Left renal pelvis (tissue), 4 donors: ENCODE measurements at places on chromosomes 1 and 21. TPM values are rescaled to one million over a fixed set of nuclear protein-coding genes. Genes with fewer than 3 reads are reported as not detected.

DNA sequence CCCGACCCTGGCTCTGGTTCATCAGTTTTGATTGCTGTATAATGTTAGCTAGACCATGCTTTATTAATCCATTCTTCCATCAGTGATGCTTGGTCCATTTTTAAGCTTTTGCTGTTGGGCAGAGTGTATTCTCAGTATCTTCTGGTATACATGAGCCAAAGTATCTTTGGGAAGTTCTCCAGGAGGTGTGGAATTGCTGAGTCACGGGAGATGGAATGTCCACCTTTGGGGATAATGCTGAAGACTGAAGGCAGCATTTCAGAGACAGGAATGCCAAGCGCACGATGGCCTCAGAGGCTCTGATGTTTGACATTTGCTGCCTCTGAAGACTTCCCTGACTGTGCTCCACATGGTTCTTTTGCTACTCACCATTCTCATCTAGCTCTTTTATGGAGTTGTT is 266.3 kb upstream of the KAZN start:
- no peak for DNase-seq

Gene LHX8
- not detected for polyA plus RNA-seq

- DNase-seq, result no peak
Observed at GRCh38 chr1:243708210-243708609, 141.8 kb downstream of the AKT3 start.

DNA sequence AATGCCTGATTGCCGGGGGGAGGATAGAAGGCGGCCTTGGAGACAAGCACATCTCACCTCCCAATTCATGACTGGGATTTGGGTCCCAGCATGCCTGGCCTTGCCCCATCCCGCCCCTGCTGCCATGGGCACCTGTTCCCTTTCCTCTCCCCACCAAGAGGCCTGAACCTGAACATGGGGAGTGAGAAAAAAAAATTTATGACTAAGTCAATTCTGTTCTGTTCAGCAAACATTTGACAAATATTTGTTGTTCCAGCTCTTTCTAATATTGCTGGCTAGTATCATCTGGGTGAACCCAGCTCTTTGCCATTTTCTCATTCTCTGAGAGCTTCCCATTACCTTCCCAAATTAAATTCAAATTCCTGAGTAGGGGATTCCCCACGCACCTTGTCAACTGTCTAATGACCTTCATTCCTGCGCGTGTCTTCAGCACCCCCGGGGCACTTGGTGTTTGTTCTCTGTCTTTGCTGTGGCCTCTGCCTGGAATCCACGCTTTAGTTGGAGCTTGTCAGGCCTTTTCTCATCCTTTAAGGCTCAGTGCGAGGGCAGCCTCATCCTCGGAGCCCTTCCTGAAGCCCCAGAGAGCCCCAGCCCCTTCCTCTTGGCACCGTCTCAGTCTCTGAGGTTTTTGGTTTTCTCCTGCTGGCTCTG is 42.8 kb downstream of the ARHGEF10L start:
- DNase-seq, result no peak

Gene KMO
- 23.4 TPM for polyA plus RNA-seq

DNA sequence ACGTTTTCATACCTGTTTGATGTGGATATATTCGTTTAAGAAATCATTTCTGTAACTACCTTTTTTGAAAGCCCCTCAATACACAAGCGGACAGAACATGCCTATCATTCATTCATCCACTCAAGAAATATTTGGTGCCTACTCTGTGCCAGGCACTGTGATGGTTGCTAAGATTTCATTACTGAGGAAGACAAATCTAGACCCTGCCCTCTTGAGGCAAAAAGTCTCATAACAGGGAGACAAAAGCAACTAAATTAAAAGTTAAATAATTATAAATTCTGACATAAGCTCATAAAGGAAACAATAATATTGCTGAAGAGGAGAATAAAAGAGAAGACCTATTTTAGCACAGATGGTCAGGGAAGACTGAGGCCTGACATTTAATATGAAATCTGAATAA is 203.5 kb upstream of the ZNHIT6 start:
- no peak for DNase-seq

DNA sequence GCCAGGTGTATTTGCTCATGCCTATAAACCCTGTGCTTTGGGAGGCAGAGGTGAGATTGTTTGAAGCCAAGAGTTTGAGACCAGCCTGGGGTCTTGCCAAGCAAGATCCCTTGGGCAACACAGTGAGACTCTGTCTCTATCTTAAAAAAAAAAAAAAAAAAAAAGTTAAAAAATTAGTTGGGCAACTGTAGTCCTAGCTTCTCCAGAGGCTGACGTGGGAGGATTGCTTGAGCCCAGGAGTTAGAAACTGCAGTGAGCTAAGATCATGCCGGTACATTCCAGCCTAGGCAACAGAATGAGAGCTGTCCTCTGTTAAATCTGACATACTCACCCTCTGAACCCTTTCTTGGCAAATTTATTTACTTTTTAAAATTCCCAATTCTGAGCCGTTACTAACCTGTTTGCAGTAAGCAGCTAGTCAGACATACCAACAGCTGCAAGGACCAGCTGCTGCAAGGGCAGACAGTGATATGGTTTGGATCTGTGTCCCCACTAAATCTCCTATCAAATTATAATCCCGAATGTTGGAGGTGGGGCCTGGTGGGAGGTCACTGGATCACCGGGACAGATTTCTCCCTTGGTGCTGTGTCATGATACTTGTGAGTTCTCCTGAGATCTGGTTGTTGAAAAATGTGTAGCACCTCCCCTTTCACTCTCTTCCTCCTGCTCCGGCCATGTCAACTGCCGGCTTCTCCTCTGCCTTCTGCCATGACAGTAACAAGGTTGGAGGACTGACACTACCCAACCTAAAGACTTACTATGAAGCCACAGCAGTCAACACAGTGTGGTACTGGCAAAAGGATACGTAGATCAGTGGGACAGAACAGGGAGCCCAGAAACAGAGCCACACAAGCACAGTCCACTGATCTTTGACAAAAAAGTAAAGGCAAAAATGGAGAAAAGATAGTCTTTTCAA is 10.6 kb downstream of the PARP1 start:
- DNase-seq, result no peak

GRCh38 chr1:37667023-37667671 is 25.2 kb upstream of the CDCA8 start:
- DNase-seq, result no peak

DNA sequence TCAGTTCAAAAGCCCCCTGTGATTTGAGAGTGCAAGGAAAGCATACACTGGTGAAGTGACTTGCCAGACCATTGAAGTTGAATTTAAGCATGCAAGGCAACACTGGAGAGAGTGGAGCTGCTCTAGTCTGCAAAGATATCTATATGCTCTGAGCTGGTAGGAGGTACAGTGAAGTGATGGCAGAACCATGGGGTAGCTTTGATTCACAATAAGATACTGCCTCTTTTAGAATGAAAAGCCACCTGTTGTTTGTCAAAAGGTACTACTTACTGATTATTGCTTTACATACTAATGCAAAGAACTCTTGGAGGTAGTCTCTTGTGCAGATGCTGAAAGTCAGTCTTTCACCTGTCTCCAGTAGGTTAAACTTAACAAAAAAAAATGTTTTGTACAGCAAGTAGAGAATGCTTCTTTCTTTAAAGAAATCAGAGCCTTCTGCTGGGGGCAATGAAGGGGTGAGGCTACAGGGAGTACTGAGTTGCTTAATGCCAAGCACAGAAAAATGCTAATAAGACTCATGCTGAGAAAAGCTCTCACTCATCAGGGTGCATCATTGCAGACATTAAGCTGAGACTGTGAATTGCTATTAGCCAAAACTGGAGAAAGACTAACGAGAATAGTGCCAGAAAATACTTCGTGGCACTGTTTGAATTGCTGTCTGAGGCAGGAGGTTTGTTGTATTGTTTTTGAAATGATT is 1150.5 kb upstream of the TMPRSS15 start:
- no peak for DNase-seq

DNA sequence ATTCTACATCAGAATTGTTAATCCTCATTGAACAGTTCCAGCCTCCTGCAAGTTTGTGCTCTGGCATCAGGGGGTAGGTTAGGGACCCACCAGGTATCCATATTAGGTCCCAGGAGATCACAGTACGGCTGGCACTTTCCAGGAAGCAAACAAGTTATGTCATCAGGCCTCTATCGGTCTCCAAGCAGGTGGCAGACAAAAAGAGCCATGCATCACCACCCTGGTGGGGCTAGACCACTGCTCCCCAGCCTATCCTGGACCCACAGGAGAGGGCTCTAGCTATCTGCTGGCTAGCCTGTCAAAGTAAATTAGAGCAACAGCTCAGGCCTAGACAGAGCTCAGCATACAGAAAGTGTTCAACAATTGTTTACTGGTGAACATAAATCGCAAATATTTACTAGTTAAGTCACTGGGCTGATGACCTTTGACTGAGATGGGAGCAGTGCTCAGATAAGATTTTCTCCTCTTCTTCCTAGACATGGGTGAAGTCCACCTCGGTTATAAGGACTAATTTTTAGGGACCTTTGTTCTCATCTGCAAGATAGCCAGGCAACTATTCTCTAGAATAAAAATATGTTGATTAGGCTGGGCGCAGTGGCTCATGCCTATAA is 6.4 kb downstream of the NUAK2 start:
- DNase-seq, result no peak

- DNase-seq, result no peak
Observed at GRCh38 chr1:3024019-3024418, 2.8 kb downstream of the ACTRT2 start.

GRCh38 chr21:27314131-27314530 is 347.2 kb upstream of the ADAMTS5 start:
- DNase-seq, result no peak

DNA sequence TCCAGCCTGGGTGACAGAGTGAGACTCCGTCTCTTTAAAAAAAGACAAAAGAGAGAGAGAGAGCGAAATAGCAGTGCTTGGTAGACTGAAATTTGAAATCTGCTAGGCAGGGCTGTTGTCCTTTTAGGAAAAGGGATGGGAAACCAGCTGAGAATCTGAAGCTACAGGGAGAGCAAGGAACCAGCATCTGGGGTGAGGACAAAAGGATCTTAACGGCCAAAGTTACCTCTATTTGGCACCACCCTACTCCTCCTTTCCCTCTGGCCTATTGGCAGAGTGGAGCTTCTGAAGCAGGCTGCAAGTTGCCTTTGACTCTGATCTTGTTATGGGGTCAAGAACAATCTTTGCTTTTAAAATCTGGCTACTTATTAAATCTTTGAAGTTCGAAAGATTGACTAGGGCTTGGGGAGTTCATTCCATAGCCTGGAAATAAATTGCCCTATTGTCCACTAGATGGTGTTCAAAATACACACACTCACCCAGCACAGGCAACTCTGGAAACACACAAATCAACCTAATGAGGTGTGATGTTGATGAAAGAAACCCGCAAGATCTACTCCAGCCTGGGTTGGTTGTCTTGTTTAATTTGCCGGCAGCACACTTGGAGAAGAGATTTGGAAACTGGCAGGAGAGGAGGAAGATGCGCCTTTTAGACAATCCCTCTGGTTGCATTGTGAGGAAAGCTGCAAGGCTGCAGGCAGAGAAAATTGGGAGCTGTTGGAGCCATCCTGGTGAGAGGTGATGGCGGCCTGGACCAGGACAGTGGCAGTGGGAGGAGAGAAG is 16.5 kb upstream of the PARP1 start:
- peak; percentile 56 for DNase-seq

DNA sequence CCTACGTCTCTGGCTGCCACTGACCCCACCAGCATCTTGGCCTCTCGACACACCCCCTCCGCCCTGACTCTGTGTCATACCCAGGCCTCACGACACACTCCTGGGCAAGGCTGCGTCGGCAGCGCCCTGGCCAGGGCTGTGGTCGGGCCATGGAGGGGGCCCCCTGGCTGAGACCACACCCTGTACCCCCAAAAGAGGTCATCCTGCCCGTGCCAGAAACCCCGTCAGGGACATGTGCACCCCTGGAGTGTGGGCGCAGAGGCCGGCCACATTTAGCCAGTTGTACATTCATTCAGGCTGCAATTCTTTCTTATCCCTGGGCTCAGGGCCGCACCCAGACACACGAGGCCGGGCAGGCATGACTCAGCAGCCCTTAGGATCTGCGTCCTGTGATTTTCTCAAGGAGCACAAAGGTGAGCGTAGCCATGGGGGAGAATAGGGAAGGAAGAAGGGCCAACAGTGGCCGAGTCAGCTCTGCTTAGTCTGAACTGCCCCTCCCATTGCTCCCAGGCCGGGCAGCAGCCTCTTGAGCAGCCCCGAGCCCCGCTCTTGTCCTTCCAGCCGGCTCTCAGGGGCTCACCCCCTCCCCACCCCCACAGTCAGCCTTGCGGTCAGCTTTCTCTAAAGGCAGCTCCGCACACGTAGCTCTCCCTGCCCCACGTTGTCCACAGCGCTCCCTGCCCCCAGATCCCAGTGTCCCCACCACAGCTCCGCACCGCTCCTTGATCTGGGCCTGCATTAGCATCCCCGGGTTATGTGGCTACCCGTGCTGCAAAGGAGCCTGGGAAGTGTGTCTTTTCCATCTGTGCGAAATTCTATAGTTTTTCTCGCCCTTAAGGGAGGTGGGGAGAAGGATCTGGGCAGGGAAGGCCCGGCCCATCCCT is 7.9 kb downstream of the CSTB start:
- DNase-seq, result no peak

Gene NHLH1
- 0.34 TPM for polyA plus RNA-seq

- DNase-seq, result peak; percentile 66
Observed at GRCh38 chr1:87331365-87332241, 2.9 kb downstream of the LMO4 start.

Gene FAM131C
- 1.6 TPM for polyA plus RNA-seq

DNA sequence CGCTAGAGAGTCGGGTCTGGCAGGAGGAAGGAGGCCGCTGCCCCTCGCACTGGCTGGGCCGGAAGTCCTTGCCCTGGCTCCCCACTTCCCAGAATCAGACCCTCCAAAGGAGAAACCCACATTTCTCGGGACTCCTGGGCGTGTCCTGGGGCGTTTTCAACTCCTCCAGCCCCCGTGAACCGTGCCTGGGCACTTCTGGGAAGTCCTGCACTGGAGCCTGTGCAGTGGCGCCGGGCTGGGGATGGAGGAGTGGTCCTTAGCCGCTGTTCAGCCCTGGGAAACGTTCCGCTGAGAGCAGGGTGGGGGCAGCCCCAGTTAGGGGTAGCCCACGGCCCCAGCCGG is 3.0 kb downstream of the IGSF21 start:
- no peak for DNase-seq

DNA sequence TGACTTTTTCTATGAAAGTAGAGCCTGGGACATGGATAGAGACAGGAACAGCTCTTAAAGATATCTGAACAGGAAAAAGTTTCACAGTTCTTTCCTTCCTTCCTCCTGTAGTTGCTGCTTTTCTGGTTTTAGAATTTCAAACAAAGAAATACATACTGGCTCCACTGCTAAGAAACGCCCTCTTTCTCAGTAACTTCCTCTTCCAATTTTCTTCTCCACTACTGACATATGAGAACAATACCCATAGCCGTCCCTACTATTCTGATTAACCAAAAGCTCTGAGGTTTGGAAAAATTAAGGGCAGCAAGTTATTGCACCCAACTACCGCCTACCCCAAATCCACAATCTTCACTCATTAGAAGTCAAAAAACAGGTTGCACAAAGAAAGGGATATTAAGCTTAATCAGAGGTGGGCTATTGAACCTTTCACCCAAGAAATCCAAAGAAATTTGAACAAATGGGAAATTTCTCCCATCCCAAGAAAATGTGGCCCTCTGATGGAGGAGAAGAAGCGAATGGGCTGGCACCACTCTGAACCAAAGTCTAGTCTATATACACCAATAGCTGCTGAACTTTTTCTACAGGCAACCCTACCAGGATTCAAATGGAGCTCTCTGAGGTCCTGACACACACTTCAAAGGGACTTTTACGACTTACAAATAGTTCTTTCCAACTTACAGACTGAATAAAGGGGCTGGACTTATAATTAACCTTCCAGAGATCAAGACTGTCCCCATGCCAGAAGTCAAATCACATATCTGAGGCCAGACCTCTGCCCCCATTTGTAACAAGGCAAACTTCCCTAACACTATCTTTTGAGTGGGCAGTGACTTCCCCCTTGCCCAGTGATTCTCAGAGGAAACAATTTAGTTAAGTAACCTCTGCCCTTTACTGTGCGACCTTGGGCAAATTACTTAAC is 1.7 kb downstream of the WASF2 start:
- no peak for DNase-seq
